ENCODE measurements at places on chromosomes 3 and 15. TPM values are rescaled to one million over a fixed set of nuclear protein-coding genes. Genes with fewer than 3 reads are reported as not detected.

Gene GREM1
- total RNA-seq = 0.98 TPM

Gene PLA2G4F
- not detected for total RNA-seq

Gene FBXW12
- not detected for total RNA-seq

Gene ATP13A5
- total RNA-seq = not detected

Gene TERC
- total RNA-seq = 245 TPM

Gene ITIH3
- total RNA-seq = not detected
